ENCODE measurements at places on chromosomes 1 and 21. TPM values are rescaled to one million over a fixed set of nuclear protein-coding genes. Genes with fewer than 3 reads are reported as not detected.

- peaks cover 4% of the 10 kb centered on the region for H3K4me1 ChIP-seq
- peak overlapping the region; percentile 35 for H3K4me3 ChIP-seq
- no peaks in the 10 kb centered on the region for H3K36me3 ChIP-seq
- no peak overlapping the region for H3K27ac ChIP-seq
- DNase-seq: no peak
These were observed 489 bp downstream of the ACTN2 start for GRCh38 chr1:236686815-236687160.

GRCh38 chr1:50851034-50851433 is 109.0 kb downstream of the FAF1 start:
- no peaks in the 10 kb centered on the region for H3K36me3 ChIP-seq
- H3K27me3 ChIP-seq: no peaks in the 10 kb centered on the region
- no peak overlapping the region for H3K27ac ChIP-seq
- H3K4me1 ChIP-seq: peaks cover 4% of the 10 kb centered on the region
- DNase-seq: no peak

OR2L5 gene
- total RNA-seq: not detected

NBPF4 gene
- total RNA-seq: 0.59 TPM

- no peak overlapping the region for H3K4me3 ChIP-seq
- H3K4me1 ChIP-seq: no peaks in the 10 kb centered on the region
- no peaks in the 10 kb centered on the region for H3K36me3 ChIP-seq
- no peak overlapping the region for H3K27ac ChIP-seq
- H3K27me3 ChIP-seq: no peaks in the 10 kb centered on the region
These were observed 8.0 kb downstream of the STX6 start for GRCh38 chr1:181014477-181015250.

ZFP69B gene
- 1.4 TPM for total RNA-seq

AMPD1 gene
- 0.50 TPM for total RNA-seq

SYDE2 gene
- 14.6 TPM for total RNA-seq

DNA sequence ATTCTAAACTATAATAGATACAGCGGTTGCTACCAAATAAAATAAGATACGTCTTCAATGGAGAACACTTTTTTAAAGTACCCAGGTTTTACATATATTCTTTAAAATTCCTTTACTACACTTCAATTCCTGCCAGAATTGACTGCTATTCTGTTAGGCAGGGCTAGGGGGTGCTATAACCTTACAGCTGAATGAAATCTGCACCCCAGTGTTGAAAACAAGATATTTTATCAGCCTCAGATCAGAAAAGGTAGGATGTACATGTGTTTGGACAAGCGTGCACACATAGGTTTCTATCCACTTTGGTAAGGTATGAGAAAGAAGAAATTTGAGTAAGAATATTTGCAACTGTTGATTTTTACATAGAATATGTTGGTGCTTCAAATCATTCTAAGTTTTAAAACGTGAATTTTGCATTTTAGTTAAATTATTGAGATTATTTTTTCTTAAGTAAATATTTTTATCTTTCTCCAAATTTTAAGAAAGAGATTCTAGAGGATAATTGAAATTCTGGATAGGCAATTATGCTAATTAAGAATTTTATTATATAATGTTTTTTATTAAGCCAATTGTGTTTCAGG is 490.8 kb upstream of the ADGRL4 start:
- no peak overlapping the region for H3K4me3 ChIP-seq
- H3K4me1 ChIP-seq: no peaks in the 10 kb centered on the region
- no peak for DNase-seq
- no peaks in the 10 kb centered on the region for H3K36me3 ChIP-seq
